Frontal cortex (tissue), 4 donors: ENCODE measurements at places on chromosomes 16 and 17. TPM values are rescaled to one million over a fixed set of nuclear protein-coding genes. Genes with fewer than 3 reads are reported as not detected.

Gene RAP1GAP2
- 25.3 TPM for total RNA-seq

GRCh38 chr17:57667461-57667923 is 77.6 kb downstream of the CCDC182 start:
- DNase-seq, result no peak

DNA sequence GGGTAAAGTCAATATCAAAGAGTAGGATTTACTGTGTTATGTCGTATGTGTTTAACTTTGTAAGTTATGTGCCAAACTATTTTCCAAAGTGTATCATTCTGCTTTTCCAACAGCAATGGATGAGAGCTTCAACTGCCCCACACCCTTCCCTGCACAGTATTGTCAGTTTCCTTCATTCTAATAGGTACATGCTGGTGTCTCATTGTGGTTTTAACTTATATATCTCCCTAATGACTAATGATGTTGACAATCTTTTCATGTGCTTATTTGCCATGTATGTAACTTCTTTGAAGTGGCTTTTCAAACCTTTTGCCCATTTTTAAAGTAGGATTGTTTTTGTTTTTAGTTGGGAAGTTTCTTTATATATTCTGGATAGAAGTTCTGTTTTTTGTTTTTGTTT is 3.8 kb downstream of the DDX19B start:
- DNase-seq, result no peak

DNA sequence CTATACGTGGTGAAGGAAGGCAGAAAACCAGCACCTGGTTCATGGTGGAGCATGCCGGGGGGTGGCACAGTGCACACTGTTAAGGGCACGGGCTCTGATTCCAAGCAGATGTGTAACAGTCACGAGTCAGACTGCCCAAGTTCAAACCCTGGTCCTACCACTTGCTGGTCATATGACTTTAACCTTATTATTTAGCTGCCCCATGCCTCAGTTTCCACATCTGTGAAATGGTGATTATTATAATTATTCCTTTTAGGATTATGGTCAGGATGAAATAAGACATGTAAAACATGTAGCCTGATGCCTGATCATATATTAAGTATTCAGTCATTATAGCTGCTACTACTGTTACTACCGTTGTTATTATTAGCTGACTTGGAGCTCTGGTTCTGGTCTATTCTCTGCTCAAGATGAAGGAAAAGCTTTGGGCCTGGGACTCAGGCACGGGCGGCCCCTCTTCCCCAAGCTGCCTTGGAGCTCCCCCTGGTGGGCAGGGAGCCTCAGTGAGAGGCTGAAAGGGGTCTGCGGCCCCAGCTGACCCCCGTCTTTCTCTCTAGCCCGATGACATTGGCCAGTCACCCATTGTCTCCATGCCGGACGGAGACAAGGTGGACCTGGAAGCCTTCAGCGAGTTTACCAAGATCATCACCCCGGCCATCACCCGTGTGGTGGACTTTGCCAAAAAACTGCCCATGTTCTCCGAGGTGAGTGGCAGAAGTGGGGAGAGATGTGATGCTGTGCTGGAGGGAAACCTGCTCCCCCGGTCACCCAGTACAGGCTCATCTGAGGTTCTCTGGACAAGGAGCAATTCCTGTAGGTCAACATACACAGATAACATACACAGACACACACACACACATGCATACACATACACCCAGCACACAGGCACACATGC is 14.0 kb downstream of the NR1D1 start:
- DNase-seq, result no peak

GRCh38 chr17:31428111-31428510 is 36.6 kb downstream of the RAB11FIP4 start:
- no peak for DNase-seq

- no peak for DNase-seq
These were observed 12.3 kb upstream of the SLC38A8 start for GRCh38 chr16:84054916-84055315.
